ENCODE measurements at places on chromosomes 11 and 22. TPM values are rescaled to one million over a fixed set of nuclear protein-coding genes. Genes with fewer than 3 reads are reported as not detected.

DNA sequence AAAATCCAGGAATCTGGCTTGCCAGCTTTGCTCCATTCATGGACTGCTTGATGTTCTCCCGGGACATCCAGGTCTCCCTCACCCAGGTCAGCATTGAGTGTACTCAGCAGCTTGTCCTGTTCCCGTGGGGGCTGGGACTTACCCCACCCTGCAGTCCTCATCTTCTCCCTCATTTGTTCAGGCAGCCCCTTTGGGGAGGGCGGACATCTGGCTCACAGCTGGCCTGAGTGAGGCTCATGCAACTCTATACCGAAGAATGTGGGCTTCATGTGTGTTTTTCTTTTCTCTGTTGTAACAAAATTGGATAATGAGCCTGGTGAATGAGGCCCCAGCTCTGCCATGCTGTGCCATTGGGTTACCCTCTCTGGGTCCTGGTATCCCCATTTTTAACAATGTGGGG lies 227.7 kb upstream of the TENM4 start:
- H3K27ac ChIP-seq, result no peak overlapping the region
- DNase-seq, result no peak
- no peaks in the 10 kb centered on the region for H3K27me3 ChIP-seq
- H3K4me3 ChIP-seq, result no peak overlapping the region

- H3K4me3 ChIP-seq, result peak overlapping the region; percentile 96
- no peaks in the 10 kb centered on the region for H3K27me3 ChIP-seq
- H3K4me1 ChIP-seq, result peaks cover 31% of the 10 kb centered on the region
- peak overlapping the region; percentile 88 for H3K27ac ChIP-seq
Observed at GRCh38 chr11:47980907-47981621, 705 bp downstream of the PTPRJ start.

DNA sequence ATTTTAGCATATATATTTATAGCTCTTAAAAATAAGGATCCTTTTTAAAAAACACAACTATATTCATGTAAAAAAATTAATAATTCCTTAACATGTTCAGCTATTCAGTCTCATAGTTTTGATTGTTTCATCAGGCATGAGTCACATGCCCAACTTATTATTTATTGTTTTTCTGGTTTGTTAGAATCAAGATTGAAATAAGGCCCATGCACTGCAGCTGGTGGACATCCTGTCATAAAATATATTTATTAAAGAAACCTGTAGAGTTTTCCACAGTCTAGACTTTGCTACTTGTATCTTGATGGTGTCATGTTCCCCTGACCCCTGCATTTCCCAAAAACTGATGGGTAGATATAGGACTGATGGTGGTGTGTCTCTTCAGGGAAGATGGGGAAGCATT lies 77.4 kb downstream of the PARVA start:
- DNase-seq, result no peak
- H3K4me3 ChIP-seq, result no peak overlapping the region
- no peak overlapping the region for H3K27ac ChIP-seq
- H3K27me3 ChIP-seq, result no peaks in the 10 kb centered on the region
- H3K36me3 ChIP-seq, result no peaks in the 10 kb centered on the region
- no peaks in the 10 kb centered on the region for H3K4me1 ChIP-seq

DNA sequence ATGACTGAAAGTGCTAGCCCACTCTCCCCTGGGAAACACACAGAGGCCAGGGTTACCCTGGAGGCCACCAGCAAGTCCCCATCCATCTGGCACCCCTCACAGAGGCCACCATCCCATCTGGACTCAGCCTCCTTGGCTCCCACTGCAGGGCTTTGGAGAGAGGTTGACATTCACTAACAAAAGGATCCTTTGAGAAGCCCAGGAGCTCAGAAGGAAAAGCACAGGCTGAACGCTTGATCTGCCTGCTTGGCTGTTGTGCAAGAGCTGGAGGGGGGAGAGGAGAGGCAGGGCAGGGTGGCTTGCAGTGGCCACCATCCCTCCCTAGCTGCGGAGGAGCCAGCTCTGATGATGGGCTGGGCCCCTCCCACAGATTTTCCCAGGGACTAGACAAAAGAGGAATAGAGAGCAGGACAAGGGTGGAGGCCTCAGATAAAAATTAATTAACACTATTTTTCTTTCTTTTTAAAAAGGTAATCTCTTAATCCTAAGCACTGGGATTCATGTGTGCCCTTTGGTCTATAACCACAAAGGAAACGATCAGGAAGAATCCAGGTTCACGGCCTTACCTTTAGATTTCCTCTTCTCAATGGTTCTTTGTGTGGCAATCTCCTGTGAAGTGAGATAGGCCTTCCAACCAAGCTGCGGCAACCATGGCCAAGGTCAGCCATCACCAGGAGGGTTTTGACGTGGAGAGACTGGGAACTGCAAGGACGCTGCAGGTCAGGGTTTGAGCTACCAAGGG lies 154.7 kb downstream of the BARX2 start:
- H3K27me3 ChIP-seq, result no peaks in the 10 kb centered on the region
- DNase-seq, result no peak
- H3K4me1 ChIP-seq, result no peaks in the 10 kb centered on the region

GRCh38 chr11:28728666-28729065 lies 620.5 kb downstream of the METTL15 start:
- H3K27me3 ChIP-seq, result no peaks in the 10 kb centered on the region
- H3K27ac ChIP-seq, result no peak overlapping the region

DNA sequence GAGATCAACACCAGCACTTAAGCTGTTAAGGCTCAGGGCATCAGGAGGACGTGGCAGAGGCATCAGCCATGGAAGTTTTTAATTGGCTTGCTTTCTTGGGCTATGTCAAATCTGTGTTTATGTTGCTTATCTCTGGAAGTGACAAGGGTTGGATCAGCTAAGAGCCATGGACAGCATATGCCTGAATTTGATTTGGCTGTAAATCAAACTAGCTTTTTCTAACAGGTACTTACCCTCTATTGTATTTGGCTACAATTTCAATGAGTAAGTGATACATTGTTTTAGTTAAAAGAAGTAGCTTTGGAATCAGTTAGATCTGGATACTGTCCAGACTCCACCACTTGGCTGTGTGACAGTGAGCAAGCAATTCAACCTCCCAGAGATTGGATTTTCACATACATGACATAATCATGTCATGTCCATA lies 936.6 kb downstream of the OPCML start:
- H3K27ac ChIP-seq, result no peak overlapping the region
- no peak for DNase-seq
- H3K4me1 ChIP-seq, result no peaks in the 10 kb centered on the region

DNA sequence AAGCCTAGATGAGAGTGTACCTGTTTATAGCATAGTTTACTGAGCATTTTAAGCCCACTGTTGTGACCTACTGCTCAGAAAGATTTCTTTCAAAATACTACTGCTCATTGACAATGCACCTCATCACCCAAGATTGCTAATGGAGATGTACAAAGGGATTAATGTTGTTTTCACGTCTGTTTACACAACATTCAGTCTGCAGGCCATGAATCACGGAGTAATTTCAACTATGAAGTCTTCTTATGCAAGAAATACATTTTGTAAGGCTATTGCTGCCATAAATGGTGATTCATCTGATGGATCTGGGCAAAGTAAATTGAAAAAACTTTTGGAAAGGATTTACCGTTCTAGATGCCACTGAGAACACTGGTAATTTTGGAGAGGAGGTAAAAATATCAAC lies 112.9 kb downstream of the KIF18A start:
- H3K4me1 ChIP-seq, result no peaks in the 10 kb centered on the region
- H3K4me3 ChIP-seq, result no peak overlapping the region
- no peaks in the 10 kb centered on the region for H3K36me3 ChIP-seq
- DNase-seq, result no peak

GRCh38 chr11:7907121-7907520 lies 23.9 kb downstream of the OR10A6 start:
- no peaks in the 10 kb centered on the region for H3K27me3 ChIP-seq
- peaks cover 29% of the 10 kb centered on the region for H3K4me1 ChIP-seq
- H3K27ac ChIP-seq, result peak overlapping the region; percentile 69
- no peak for DNase-seq
- H3K36me3 ChIP-seq, result no peaks in the 10 kb centered on the region
- no peak overlapping the region for H3K4me3 ChIP-seq

DNA sequence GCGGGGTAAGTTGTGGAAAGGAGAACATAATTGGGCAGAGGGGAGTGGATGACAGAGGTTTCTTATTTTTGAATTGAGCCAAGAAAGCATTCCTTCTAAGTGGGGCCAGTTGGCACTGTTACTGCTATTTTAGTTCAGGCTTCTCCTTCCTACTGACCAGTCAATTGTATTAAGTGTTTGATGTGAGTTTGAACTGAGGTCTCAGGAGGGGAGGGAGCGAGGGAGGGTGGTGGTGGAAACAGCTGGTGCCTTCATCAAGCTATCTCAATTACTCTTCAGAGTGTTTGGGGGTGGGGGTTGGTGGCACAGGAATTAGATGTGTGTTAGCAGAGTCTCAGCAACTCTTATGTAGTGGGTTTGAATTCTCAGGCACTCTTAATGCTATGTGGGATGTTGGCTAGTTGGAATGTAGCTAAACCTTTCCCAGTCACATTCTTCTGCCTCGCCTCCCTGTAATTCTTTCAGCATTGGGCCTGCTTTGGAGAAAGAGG lies 14.5 kb downstream of the CTNND1 start:
- DNase-seq, result no peak
- H3K4me3 ChIP-seq, result no peak overlapping the region
- H3K27me3 ChIP-seq, result no peaks in the 10 kb centered on the region
- H3K27ac ChIP-seq, result peak overlapping the region; percentile 91

- H3K27ac ChIP-seq, result no peak overlapping the region
- H3K36me3 ChIP-seq, result no peaks in the 10 kb centered on the region
- no peaks in the 10 kb centered on the region for H3K27me3 ChIP-seq
- no peak for DNase-seq
Observed at GRCh38 chr11:21948876-21949275, 244.0 kb upstream of the ANO5 start.

GRCh38 chr11:15171956-15172355 lies 57.2 kb downstream of the INSC start:
- H3K27me3 ChIP-seq, result peaks cover 9% of the 10 kb centered on the region
- H3K4me3 ChIP-seq, result no peak overlapping the region

- no peak for DNase-seq
- no peaks in the 10 kb centered on the region for H3K4me1 ChIP-seq
- H3K36me3 ChIP-seq, result no peaks in the 10 kb centered on the region
- H3K27me3 ChIP-seq, result no peaks in the 10 kb centered on the region
- no peak overlapping the region for H3K27ac ChIP-seq
Observed at GRCh38 chr22:44129619-44129976, 51.1 kb upstream of the PARVG start.

- no peaks in the 10 kb centered on the region for H3K27me3 ChIP-seq
- H3K4me1 ChIP-seq, result no peaks in the 10 kb centered on the region
- no peak overlapping the region for H3K27ac ChIP-seq
- DNase-seq, result no peak
Observed at GRCh38 chr11:43010042-43010441, 301.8 kb upstream of the API5 start.

- no peaks in the 10 kb centered on the region for H3K36me3 ChIP-seq
- peak overlapping the region; percentile 23 for H3K4me3 ChIP-seq
- H3K27ac ChIP-seq, result peak overlapping the region; percentile 90
- peak; percentile 15 for DNase-seq
- no peaks in the 10 kb centered on the region for H3K27me3 ChIP-seq
Observed at GRCh38 chr22:50523806-50524675, 1.4 kb downstream of the SCO2 start.

DNA sequence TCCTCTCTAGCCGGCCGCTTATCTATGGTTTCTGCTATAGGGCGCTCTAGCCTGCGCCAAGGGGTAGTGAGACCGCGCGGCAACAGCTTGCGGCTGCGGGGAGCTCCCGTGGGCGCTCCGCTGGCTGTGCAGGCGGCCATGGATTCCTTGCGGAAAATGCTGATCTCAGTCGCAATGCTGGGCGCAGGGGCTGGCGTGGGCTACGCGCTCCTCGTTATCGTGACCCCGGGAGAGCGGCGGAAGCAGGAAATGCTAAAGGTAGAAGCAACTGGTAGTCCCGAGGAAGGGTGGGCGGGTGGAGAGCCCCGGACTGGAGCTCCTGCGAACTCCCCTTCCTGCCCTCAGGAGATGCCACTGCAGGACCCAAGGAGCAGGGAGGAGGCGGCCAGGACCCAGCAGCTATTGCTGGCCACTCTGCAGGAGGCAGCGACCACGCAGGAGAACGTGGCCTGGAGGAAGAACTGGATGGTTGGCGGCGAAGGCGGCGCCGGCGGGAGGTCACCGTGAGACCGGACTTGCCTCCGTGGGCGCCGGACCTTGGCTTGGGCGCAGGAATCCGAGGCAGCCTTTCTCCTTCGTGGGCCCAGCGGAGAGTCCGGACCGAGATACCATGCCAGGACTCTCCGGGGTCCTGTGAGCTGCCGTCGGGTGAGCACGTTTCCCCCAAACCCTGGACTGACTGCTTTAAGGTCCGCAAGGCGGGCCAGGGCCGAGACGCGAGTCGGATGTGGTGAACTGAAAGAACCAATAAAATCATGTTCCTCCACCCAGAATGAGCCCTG lies at the start of the genes LBHD1 and UQCC3:
TSS of gene LBHD1 (minus strand) at position 660 of the 782 bp plus-strand sequence. CDS start 2,236 bp downstream, outside the sequence.
TSS of gene UQCC3 (plus strand) at position 66 of the 782 bp plus-strand sequence. CDS start at position 139, 73 bp downstream.
- H3K36me3 ChIP-seq, result no peaks in the 10 kb centered on the region
- H3K27ac ChIP-seq, result peak within 1 kb of the TSS; percentile 95
- H3K4me1 ChIP-seq, result peaks cover 22% of the 10 kb centered on the region
- DNase-seq, result peak; percentile 92
- H3K4me3 ChIP-seq, result peak within 1 kb of the TSS; percentile 60
- no peaks in the 10 kb centered on the region for H3K27me3 ChIP-seq

- H3K27ac ChIP-seq, result peak overlapping the region; percentile 66
- peak; percentile 36 for DNase-seq
- H3K27me3 ChIP-seq, result no peaks in the 10 kb centered on the region
- H3K36me3 ChIP-seq, result no peaks in the 10 kb centered on the region
- H3K4me3 ChIP-seq, result peak overlapping the region; percentile 46
Observed at GRCh38 chr11:77821349-77821851, 456 bp downstream of the AAMDC start.

DNA sequence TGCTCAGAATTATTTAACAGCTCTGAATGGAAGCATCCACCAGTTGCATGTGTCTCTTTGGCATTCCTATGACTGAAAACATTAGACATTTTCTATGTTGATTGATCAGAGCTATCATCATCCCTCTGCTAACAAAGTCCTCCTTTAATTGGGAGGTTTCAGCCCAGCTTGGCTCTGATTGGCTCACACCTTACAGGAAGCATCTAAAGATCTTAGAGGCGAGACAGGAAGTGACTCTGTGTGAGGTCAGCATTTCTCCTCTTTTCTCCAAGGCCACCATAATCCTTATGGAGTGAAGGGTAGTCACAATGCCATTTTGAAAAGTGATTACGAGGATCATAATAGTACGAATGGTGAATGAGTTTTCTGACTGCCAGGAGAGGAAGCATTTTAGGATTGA lies 260.8 kb downstream of the MIAT start:
- no peak for DNase-seq
- no peak overlapping the region for H3K27ac ChIP-seq
- no peaks in the 10 kb centered on the region for H3K36me3 ChIP-seq
- no peaks in the 10 kb centered on the region for H3K4me1 ChIP-seq
- H3K27me3 ChIP-seq, result peaks cover 29% of the 10 kb centered on the region

The NRGN gene
- polyA plus RNA-seq, result 1.2 TPM

The B4GALNT4 gene
- polyA plus RNA-seq, result 30.0 TPM

The SLC1A2 gene
- polyA plus RNA-seq, result not detected

The PRG2 gene
- not detected for polyA plus RNA-seq
